ENCODE measurements at places on chromosomes 6 and 20. TPM values are rescaled to one million over a fixed set of nuclear protein-coding genes. Genes with fewer than 3 reads are reported as not detected.

Gene THBS2
- 0.02 TPM for total RNA-seq

Gene LY6G6C
- not detected for total RNA-seq

Gene NRSN1
- not detected for total RNA-seq

Gene DEFB132
- total RNA-seq = not detected

Gene GPLD1
- total RNA-seq = 1.1 TPM

Gene CSNK2A1
- total RNA-seq = 147 TPM

Gene NANP
- 7.5 TPM for total RNA-seq

Gene BPIFA1
- not detected for total RNA-seq

Gene OLIG3
- not detected for total RNA-seq

Gene ADGRG6
- 38.2 TPM for total RNA-seq

Gene ALDH5A1
- total RNA-seq = 8.1 TPM

Gene NMBR
- total RNA-seq = not detected

Gene HLA-DOA
- total RNA-seq = not detected

Gene PEX6
- total RNA-seq = 8.7 TPM

Gene PM20D2
- 13.6 TPM for total RNA-seq

Gene POU3F2
- not detected for total RNA-seq

Gene GSTA3
- not detected for total RNA-seq

Gene OR2J1
- total RNA-seq = not detected

Gene NKX2-4
- total RNA-seq = not detected

Gene PRSS16
- 2.5 TPM for total RNA-seq

Gene ELOVL4
- 1.5 TPM for total RNA-seq

Gene ANKRD66
- not detected for total RNA-seq
